ENCODE measurements at places on chromosomes 2 and 18.

- ATAC-seq: no peak
Measured at GRCh38 chr2:23200068-23200786, 184.8 kb upstream of the KLHL29 start.

GRCh38 chr2:239275044-239275685 is 125.7 kb downstream of the HDAC4 start:
- ATAC-seq: peak; percentile 94

GRCh38 chr2:98519851-98520250 is 75.2 kb downstream of the INPP4A start:
- ATAC-seq: no peak

- no peak for ATAC-seq
Measured at GRCh38 chr2:200523158-200523557, 2.8 kb upstream of the SGO2 start.

GRCh38 chr2:163182764-163183354 is 344.3 kb upstream of the KCNH7 start:
- no peak for ATAC-seq

DNA sequence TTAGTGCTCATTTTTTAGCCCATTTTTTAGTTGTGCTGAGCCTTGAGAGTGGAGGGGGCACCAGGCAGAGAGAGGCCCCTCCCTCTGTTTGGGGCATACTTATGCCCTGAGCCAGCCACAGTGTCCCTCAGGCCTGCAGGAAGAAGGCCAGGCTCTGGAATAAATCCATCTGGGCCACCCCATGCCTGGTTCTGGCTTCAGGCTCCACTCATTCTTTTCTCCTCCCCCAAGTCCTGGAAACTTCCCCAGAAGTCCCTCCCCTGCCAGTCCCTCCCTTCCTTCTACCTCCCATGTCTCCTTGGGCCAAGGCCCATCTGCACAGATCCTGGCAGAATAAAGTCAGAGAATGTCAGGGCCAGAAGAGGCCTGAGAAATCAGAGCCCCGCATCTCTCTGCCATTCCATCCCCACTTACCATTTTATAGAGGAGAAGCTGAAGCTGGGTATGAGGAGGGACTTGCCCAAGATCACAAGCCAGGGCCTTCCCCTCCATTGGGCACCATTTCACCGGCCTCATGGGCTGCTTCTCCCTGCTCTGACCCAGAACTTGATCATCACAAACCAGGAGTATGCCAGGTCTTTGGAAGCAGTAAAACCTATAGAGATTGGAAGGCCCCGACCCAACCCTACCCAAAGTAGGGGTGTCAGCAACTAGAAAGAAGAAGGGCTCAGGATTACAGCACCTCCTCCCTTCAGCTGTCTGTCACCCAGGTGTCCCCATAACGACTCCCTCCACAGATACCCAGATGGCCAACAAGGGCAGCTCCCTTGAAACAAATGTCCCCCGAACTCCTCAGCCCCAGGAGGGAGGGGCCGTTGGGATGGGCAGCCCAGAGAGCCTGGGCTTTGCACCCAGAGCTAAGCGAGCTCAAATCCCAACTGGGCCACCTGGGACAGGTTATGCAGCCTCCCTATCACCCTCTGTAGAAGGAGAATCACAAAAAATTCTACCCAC is 108.4 kb downstream of the POLR1A start:
- no peak for ATAC-seq

- ATAC-seq: no peak
Measured at GRCh38 chr2:95393901-95394300, 8.6 kb upstream of the FAHD2A start.

DNA sequence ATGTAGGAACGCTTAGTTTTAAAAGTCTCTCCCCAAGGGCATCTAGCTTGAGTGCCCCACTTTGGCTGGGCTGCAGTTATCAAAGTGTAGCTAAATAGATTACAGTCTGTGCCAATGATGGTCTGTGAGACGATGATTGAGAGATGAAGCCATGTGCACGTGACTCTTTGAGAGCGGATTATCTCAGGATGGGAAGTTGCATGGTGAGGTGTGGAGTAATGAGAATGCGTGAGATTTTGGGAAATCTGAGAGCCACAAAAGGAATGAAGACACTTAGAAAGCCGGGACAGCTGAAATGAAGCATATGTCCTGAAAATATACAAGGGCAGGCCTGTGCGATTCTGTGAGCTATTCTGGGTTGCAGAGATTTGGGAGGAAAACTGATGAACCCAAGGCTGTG is 370.0 kb downstream of the TGIF1 start:
- ATAC-seq: no peak

- ATAC-seq: no peak
Measured at GRCh38 chr2:96547731-96548171, 11.2 kb downstream of the ARID5A start.
